ENCODE measurements at places on chromosomes 11 and 22.

- DNase-seq, result no peak
These were observed 12.8 kb downstream of the PARVG start for GRCh38 chr22:44193535-44193891.

- no peak for DNase-seq
These were observed 71.9 kb downstream of the LDLRAD3 start for GRCh38 chr11:36015799-36016198.

DNA sequence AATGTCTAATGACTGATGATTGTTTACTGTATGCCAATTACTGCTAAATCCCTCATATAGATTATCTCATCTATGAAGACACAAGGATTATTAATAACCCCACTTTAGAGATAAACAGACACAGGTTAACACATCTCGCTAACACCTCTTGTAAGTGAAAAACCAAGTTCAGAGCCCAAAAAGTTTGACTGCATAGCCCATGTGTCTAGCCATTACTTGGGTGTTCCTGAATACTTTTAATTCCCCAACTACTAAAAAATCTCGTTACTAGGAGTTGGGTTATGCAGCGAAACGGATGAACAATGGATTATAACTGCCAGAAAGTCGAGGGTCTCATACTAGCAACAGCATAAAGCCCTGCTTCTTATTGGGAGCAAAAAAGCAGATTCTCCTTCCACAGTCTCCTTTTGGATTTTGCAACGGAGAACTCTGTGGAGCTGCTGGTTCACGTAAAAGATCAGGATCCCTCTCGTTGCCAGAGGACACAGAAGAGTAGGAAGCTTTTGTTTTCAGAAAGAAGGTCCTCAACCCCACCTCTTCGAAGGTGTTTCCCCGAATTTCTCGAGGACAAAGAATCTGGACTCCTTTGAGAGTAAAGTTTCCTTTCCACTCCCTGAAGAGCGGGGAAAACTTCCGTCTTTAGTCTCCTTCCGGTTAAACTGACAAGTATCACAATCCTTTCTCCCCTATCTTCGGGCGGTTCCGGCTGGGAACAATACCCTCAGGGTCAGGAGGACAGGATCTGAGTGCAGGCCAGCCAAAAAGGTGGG is 979 bp downstream of the ZBED5 start:
- DNase-seq, result peak; percentile 64

GRCh38 chr11:60924110-60924905 is at the start of gene TMEM132A:
TMEM132A (plus strand) TSS chr11:60924460; CDS start chr11:60924634, 174 bp downstream.
- peak; percentile 87 for DNase-seq

GRCh38 chr11:112316971-112317370 is 56.3 kb upstream of the PLET1 start:
- no peak for DNase-seq

DNA sequence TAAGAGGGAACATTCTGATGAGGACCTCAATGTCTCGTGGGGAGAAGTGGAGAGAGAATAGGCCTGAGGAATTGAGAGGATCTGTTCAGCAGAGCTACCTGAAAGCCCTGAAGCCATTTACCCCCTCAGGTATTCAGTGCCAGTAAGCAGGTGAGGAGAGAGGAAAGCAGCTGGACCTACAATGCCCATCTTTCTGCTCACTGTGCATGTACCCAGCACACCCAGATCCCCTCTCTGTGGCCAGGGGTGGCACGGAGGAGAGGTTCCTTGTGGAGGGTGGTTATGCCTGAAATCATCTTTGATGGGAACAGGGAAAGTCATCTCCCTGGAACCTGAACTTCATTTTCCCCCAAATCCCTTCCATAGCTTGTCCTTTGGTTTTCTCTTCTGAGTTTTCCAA is 277.8 kb upstream of the B3GAT1 start:
- no peak for DNase-seq

DNA sequence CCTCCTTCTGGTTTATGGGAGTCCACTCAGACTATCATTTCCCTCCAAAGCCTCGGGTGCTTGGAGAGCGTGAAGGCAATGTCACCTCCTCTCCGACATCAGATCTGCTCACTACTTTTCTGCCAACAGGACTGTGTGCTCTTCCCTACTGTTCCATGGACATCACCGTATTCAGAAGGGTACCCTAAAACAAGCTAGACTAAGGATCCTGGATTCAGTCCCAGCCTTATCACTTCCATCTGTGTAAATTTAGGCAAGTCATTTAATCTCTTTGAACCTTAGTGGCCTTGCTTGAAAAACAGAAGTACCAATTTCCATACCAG is 78.2 kb downstream of the KCNC1 start:
- no peak for DNase-seq

- DNase-seq, result peak; percentile 15
These were observed 3.7 kb downstream of the OMP start for GRCh38 chr11:77106321-77106720.

DNA sequence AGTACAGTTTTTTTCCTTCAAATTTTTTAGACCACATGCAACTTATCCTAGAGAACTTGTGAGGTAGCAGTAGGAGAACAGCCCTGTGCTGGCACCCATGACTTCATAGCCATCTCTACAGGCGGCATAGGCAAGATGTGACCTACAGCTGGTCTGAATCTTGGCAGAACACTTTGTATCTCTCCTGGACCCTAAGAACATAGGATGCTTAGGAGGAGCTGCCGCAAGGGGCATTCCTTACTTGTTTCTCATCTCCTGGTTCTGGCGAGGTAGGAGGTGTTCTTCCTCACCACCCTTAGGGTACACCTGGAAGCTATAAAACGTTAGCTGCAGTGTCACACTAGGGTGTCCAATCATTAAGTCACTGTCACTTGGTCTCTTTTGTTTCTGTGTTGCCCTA is 16.4 kb downstream of the CWC15 start:
- DNase-seq, result no peak

DNA sequence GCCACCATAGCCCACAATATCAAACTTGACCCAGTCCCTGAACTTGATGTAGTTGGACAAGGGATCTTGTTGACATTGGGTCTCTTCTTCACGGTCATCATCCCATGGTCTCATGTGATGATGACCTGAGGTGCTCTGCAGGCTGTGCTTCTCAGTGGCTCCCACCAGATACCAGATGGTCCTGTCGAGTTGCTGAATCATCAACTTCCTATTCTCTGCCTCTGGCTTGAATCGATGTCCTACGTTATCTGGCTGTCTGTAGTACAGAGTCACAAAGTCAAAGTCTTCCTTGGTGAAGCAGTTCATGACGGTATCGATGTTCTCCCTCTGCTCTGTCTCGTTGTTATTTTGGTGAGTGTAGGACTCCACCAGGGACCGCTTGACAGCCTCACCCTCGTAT is 145.7 kb upstream of the ALDH3B2 start:
- no peak for DNase-seq

DNA sequence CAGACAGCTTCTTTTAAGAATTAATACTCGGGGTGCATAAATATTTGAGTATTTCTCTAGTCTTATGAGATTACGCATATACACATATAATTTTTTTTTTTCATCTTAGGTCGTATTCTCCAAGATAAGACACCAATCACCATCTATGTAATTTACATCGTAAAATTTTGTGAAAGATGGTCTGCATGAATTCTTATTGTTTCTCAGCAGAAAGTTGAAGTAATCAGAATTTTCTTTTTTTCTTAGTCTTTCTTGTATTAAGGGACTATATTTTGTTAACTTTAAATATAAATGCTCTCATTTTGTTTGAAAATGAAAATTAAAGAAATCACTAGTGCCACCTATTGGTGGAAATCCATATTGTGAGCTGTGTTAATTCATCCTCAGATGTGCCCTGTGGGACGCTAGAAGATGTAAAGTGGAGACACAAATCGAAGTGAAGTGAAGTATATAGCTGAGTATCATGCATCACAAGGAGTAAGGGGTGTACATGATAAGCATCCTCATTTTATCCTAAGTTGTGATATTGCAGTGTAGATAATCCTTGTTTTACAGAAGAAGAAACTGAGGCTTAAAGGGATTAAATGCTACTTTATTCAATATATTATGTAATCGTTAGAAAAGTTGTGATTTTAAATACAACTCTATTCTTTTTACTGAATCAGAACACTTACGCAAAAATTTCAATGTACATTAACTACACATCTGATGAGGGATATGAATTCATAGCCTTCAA is 2084.3 kb downstream of the LRRC4C start:
- DNase-seq, result peak; percentile 50

- DNase-seq, result peak; percentile 45
These were observed 115.7 kb upstream of the NNMT start for GRCh38 chr11:114180301-114181055.

DNA sequence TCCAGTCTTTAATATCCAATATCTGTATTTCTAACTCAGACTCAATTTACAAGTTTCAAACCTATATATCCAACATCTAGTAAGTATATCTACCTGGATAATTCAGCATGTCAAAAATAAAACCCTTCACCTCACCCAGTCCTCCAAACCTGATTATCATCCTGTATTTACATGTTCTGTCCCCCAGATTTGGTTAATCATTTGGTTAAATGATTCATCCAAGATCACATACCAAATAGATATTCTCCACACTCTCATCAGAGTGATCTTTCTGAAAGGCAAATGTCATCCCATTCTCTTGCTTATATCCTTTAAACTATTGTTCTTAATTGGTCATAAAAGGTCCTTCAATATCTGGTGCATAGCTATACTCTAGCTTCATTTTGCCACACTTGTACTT is 199.0 kb downstream of the SOX6 start:
- no peak for DNase-seq

DNA sequence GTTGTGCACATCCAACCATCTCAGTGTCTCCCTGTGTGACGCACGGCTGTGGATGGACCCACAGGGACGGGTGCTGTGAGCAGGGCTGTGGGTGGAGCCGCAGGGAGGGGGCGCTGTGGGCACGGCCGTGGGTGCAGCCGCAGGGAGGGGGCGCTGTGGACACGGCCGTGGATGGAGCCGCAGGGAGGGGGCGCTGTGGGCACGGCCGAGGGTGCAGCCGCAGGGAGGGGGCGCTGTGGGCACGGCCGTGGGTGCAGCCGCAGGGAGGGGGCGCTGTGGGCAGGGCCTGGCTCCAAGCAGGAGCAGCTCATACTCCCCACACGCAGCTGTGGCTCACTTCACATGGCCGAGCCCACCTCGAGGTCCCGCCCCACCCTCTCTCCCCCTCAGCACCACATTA is 6.0 kb upstream of the MAPK11 start:
- DNase-seq, result peak; percentile 49

- DNase-seq, result no peak
These were observed 1.5 kb downstream of the CACNG2 start for GRCh38 chr22:36701965-36702621.

- peak; percentile 81 for DNase-seq
These were observed 428 bp downstream of the CDKN1C start for GRCh38 chr11:2885017-2885677.

GRCh38 chr11:13008625-13009475 is at the start of gene RASSF10:
RASSF10 (plus strand) TSS chr11:13009316; CDS start chr11:13009577, 261 bp downstream.
- peak; percentile 9 for DNase-seq

GRCh38 chr22:41920271-41920976 is 5.5 kb upstream of the SHISA8 start:
- no peak for DNase-seq
